ENCODE measurements at places on chromosomes 4 and X. TPM values are rescaled to one million over a fixed set of nuclear protein-coding genes. Genes with fewer than 3 reads are reported as not detected.

The HPF1 gene
- total RNA-seq = 44.8 TPM

The FHIP1A gene
- total RNA-seq = 1.3 TPM

The PROM1 gene
- total RNA-seq = not detected

The HOPX gene
- total RNA-seq = 5.6 TPM

The IBSP gene
- 0.22 TPM for total RNA-seq

The FGD1 gene
- 9.0 TPM for total RNA-seq

The VCX3B gene
- not detected for total RNA-seq

The GSX2 gene
- 0.43 TPM for total RNA-seq

The ADH7 gene
- not detected for total RNA-seq

The CXCR3 gene
- total RNA-seq = not detected

The VGLL1 gene
- not detected for total RNA-seq

The SNCA gene
- total RNA-seq = 0.32 TPM

The CSN1S1 gene
- not detected for total RNA-seq

The BCORL1 gene
- total RNA-seq = 2.0 TPM

The IL2RG gene
- 0.32 TPM for total RNA-seq

The TMEM156 gene
- not detected for total RNA-seq

The RPS6KA6 gene
- total RNA-seq = 6.8 TPM

The ERAS gene
- total RNA-seq = not detected

The GPRIN3 gene
- total RNA-seq = 0.22 TPM

The ASB9 gene
- total RNA-seq = 0.39 TPM

The SCLT1 gene
- total RNA-seq = 14.2 TPM

The TCEAL5 gene
- not detected for total RNA-seq
